Amygdala (tissue), 56 donors: ENCODE measurements at places on chromosomes 12 and 14.
A peak's percentile ranks its signal among the peaks of the same experiment; 100 is the strongest.

- no peak for DNase-seq
Measured at GRCh38 chr12:19012965-19013364, 116.6 kb upstream of the PLEKHA5 start.

- no peak for DNase-seq
Measured at GRCh38 chr12:113348849-113349536, 9.4 kb upstream of the PLBD2 start.

GRCh38 chr14:63180011-63180410 lies 24.2 kb upstream of the RHOJ start:
- no peak for DNase-seq

- DNase-seq, result no peak
Measured at GRCh38 chr12:29639893-29640495, 142.5 kb upstream of the OVCH1 start.

DNA sequence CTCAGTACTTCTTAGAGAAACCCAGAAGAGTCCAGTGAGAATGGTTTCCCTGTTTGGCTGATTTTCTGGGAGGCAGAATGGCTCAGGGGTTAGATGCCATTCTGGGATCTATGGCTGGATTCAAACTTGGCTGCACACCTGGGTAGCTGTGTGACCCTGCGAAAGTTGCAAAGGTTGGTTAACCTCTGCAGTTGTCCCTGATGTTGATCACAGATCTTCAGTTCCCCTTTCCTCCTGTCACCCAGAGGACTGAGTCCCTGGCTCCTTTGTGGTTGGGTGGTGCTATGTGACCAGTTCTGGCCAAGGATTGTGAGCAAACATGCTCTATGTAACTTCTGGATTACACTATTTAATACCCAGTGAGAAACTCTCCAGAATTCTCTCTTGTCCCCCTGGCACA lies 418.0 kb downstream of the RGS6 start:
- no peak for DNase-seq

DNA sequence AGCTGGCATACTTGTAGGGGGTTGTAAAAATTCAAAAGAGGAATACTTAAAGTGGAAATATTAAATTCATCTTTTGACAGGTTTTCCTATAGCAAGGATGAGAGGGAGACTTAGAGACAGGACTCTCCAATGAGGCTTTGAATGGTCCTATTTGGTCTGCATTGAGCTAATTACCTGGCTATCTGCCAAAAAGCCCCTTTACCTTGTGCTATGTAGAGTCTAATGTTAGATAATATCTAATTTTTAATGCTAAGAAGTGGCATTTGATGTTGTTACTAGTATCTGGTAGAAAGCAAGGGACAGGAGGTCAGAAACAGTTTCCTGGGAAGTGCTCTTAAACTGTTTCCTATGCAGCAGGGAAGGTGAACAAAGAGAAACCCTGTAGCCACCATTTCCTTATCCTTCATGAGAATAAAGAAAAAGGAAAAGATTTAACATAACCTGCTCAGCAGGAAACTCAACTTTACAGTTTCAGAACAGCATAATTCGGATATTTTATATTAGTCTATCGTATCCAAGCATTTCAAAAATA lies 550.0 kb downstream of the SOX5 start:
- no peak for DNase-seq

GRCh38 chr12:49293056-49293956 lies 1.6 kb upstream of the PRPH start:
- DNase-seq, result no peak

- DNase-seq, result peak; percentile 37
Measured at GRCh38 chr14:105090493-105091053, 25.3 kb upstream of the GPR132 start.

DNA sequence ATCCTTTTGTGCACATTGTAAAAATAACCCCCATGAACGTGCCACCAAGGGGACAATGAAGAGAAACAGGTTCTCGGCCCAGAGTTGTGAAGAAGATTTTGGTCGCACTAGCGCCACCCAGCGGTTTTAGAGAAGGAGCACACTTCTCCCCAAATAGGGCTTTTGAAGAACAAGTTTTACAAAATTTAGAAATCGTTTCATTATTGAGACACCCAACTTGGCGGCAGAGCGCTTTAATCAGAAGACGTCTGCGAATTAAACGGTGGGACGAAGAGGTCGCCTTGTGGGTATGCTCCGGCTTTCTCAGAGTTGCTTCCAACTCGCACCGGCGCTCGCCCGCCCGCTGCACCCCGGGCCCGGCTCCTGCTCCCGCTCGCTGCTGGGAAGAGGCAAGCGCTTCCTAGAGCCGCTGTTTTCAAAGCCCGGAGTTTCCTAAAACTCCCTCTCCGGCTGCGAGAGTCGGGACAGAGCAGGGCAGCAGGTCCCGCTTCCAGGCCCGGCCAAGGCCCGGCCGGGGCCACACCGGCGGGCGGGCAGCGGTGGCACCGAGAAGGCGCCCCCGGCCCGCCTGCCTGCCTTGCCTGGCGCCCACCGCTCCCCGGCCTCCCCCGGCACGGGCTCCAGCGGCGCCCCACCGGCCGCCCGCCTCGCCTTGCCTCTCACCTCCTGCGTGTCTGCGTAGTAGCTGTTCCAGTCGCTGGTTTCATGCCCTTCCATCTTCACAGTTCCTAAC lies 645 bp downstream of the FOXA1 start:
- DNase-seq, result no peak

GRCh38 chr12:57611108-57611826 lies at the start of gene ARHGEF25:
ARHGEF25 (plus strand) TSS chr12:57611435; CDS start chr12:57611895, 460 bp downstream.
- DNase-seq, result no peak

DNA sequence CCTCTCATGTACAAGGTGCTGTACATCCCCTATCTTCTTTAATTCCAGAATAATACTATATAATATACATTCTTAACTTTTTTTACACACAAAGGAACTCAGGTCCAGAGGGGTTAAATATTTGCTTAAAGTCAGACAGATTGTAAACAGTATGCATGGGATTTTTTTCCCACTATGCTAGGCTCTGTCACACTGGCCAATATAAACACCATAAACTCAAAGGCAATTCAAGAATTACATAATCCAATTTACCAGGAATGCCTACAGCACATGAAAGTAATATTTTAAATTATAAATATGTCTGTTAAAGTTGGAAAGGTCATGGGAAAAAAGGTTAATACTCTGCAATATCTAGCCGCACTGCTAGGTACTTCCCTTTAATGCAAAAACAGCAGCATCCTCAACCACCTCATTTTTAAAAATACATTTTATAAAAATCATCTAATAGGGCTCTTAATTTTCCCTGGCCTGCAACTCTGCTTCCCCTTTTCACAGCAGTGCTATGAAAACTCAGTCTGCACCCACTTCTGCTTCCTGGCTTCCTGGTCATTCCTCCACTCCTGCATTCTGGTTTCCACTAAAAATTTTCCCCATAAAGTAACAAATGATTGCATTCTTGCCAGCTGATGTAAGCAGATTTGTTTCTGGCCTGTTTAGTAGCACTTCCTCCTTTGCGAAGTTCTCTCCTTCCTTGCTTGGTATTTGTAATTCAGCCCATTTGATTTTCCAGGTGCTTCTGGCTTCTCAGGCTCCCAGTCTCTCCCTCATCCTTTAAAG lies 128.1 kb downstream of the ITPR2 start:
- DNase-seq, result no peak

DNA sequence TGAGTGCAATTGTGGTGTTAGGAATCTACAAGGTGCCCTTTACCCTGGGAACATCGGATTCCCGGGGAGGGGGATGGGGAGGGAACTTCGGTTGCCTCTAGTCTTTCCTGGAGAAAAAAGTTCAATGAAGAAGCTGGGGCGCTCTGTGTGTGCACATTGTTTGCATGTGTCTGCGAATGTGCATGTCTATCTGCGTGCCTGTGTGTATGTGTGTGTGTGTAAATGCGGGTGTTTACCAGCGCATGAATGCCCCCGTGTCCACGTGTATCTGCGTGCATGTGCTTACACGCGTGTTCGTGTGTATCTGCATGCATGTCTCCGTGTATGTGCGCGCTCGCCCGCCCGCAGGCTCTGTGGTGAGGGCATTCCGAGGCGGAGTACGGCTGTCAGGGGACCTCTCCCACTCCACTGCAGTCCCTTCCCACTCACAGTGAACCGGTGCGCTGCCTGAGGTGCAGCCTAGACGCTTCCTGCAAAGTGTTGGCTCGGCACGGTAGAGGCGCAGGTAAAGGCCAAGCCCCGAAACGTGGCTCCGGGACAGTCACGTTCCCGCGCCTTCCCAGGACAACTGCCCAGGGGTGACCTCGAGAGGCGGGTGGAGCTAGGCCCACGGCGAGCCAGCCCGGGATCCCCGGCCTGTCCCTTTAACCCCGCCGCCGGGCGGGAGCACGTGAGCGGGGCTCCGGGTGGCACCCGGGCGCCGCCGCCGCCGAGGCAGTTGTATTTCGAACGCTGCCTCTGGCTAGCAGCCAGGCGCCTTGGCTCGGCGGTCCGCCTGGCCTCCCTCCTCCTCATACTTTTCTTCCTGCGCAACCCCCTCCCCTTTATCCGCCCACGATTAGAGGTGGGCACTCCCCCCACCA lies 539 bp upstream of the HMGA2 start:
- DNase-seq, result no peak

DNA sequence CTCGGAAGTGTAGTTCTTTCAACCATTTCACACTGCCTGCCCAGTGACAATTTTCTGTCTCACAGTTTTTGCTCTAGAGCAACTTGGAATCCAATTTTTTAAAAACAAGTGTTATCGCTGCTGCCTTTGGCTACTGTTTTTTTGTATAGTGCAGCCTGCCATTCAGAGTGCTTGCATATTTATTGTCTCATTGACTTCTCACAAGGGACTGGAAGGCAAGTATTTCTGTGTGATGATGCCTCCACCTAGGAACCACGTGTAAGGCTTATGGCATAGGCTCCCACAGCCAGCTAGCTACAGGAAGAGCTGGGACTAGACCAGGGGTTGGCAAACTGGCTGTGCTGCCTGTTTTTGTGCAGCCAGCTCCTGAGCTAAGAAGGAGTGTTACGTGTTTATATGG lies 903 bp downstream of the PARPBP start:
- no peak for DNase-seq

GRCh38 chr12:107395817-107396216 lies 289.8 kb upstream of the PWP1 start:
- DNase-seq, result no peak

DNA sequence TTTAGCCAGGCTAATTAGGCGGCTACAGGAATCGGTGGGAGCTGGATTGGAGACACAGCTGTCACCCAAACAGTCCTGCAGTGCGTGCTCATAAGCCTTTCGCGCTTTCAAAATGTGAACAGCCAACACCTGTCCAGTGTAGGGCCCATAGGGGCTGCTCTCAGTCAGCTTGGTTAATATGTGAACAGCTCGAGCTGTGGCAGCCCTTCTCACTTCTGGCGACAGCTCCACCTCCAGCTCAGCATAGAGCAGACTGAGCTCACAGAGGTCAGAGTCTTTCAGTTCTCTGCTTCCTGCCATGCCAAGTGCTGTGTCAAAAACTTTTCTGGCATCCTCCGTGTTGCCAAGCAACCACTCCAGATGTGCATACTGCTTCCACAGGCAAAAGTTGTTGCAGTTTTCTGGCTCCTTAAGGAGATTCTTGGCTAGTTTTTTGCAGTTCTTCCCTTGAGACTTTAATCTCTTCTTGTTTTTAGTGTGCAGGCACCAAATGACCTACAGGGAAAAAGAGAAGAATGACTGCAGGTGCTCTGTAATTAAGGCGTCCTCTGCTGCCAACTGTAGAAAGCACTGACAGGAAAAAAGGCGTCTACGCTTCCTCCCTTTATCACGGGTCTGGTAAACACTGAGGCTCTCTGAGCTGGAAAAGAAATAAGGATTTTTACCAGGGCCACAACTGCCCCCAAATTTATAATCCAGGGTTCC lies 32.5 kb downstream of the PSMC1 start:
- DNase-seq, result no peak

DNA sequence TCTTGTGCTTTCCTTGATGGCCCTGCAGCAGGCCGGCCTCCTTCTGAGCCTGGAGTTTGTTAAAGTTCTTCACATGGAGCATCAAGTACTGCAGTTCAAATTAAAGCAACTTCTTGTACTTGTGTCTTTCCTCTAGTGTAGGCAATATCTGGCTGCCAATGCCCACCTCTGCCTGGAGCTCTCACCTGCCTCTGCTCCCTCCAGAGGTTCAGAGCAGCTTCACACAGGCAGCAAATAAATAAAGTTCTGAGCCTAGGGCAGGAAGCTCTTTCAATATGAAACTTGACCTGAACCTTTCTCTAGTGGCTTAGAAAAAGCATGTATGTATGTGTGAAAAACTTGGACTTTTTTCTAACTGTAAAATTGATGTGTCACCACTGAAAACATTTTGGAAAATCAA lies 65.9 kb downstream of the ITPR2 start:
- DNase-seq, result no peak

GRCh38 chr12:32647275-32647674 lies 31.8 kb upstream of the DNM1L start:
- DNase-seq, result no peak

DNA sequence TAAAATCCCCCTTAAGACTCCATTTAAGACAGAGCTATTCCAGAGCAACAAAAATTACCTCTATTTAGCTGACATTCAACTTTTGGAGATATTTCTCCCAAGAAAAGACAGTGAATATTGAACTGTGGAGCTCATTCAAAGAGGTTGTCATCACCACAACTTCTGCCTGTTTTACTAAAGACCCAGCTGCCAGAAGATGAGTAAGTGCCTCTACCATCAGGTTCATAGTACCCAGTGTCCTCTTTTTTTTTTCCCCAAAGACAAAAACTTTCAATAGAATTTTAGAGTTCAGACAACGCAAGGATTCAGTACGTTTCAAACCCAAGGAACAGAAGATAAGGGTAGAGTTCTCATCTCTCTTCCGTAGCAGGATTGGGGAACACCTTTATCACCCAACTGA lies 461.3 kb downstream of the BCAT1 start:
- DNase-seq, result no peak

DNA sequence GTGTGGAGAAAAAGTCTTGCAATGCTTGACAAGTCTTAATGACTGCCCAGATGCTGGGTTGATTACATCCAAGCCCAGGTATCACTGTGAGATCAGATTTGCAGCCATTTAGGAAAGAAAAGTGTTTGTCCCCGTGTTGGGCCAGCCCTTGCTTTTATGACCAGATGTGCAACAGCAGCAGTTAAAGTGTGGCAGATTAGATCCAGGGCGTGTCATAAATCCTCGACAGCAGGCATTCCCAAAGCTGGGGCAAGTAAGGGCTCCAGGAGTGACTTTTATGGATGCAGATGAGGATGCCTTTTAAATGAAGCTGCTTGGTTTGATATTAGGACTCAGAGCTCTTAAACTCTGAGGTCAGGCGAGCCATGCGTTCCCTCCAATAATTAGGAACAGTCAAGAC lies 1.7 kb downstream of the SMOC1 start:
- no peak for DNase-seq
